Thoracic aorta (tissue), 2 donors: ENCODE measurements at places on chromosomes 2 and 18. TPM values are rescaled to one million over a fixed set of nuclear protein-coding genes. Genes with fewer than 3 reads are reported as not detected.

GRCh38 chr18:10454681-10455557 lies 484 bp downstream of the APCDD1 start:
- DNase-seq = no peak

DNA sequence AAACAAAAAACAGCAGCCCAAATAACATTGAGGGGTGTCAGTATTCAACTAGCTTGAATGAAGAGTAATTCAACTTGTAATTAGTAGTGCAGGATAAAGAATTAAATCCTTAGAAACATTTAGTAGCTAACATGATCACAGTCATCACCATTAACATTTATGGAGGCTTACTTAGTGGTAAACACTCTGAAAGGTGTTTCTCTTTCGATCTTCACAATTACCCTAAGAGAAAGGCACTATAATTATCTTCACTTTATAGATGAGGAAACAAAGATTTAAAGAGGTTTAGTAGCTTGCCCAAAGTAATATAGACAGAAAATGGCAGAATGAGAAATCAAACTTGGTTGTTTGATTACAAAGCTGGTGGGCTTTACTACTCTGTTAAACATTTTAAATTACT lies 81.5 kb downstream of the GAREM1 start:
- DNase-seq = no peak

DNA sequence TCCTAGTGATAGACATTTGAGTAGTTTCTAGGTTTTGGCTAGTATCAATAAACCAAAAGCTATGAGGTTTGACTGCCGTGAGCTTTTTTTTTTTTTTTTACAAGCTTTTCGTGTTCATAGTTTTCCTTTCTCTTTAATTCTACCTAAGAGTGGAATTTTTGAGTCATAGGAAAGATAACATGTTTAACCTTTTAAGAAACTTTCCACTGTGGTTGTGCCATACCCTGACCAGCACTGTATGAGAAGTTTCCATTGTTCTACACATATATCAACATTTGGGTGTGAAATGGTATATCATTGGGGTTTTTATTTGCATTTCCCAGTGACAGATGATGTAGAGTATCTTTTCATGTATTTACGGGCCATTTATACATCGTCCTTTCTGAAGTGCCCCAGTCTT lies 31.7 kb downstream of the UBE2F start:
- no peak for DNase-seq

- no peak for DNase-seq
These were observed 8.3 kb upstream of the RHOB start for GRCh38 chr2:20438334-20439192.

DNA sequence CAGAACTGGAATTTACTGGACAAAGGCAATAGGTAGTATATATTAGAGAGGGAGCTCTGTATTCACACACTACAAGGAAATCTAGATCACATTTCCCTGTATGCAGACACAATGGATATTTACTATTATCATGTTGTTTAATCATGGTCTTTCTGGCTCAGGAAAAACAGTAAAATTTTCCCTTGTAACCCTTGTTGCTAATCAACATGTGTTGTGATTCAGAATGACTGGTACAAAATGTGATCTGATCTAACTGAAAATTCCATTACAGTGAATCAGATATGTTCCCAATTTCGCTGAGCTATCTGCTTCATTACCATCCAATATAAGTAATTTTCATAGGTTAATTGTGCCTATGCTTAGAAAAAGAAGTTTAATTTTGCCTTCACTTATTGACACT lies 1109.7 kb downstream of the LRP1B start:
- DNase-seq = no peak

DNA sequence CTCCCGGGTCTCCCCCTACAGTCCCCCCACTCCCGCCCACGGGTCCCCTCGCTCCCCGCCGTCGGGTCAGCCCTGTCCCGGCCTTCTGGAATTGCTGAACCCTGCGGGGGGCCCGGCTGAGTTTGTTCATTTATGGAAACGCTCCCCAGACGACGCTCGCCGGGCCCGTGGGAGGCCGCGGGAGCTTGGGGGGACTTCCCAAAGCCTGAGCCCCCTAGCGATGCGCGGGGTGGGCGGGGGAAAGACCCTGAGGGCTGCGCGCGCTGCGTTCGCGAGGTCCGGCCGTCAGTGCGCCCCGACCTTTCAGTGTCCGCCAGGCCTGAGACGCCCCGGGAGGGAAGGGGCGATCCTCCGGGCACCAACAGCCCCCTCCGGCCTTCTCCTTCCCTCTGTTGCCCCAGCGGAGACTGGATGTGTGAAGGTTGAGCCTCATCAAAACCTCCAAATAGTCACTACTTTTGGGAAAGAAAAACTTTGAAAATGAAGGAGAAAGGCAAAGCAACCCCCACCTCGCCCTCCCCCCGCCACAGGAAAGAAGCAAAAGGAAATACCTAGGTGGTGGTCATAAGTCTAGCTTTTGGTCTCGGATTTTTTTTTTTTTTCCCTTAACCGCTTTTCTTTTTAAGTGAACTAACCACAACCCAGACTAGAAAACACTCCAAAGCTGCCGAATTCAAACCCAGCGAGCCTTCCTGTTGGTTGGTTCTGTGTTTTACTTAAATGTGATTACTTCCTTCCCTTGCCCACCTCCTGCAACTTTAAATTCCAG lies 509 bp upstream of the CYS1 start:
- no peak for DNase-seq

Gene SOWAHC
- 29.4 TPM for total RNA-seq
